ENCODE measurements at places on chromosomes 13 and 19.

DNA sequence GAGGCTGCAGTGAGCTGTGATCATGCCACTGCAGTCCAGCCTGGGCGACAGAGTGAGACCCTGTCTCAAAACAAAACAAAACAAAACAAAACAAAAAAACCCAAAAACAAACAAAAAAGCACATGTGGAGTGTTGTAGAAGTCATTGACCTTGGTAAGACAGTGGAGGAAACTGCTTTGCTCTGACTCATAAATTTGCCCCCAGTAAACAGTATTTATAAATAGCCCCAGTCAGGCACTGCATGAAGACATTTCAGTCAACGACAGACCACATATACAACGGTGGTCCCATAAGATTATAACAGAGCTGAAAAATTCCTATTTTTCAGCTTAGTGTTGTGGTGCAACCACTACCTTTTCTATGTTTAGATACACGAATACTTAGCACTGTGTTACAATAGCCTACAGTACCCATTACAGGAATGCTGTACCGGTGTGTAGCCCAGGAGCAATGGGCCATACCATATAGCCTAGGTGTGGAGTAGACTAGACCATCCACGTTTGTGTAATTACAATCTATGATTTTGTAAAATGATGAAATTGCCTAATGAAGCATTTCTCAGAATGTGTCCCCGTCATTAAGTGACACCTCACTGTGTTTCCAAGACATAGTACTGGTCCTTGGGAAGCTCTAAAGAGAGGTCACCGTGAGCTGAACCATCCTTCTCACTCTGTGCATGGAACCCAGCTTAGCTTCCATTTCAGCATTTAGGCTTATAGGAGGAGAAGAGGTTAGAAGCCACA lies 1.1 kb downstream of the ARL11 start:
- no peak for DNase-seq

DNA sequence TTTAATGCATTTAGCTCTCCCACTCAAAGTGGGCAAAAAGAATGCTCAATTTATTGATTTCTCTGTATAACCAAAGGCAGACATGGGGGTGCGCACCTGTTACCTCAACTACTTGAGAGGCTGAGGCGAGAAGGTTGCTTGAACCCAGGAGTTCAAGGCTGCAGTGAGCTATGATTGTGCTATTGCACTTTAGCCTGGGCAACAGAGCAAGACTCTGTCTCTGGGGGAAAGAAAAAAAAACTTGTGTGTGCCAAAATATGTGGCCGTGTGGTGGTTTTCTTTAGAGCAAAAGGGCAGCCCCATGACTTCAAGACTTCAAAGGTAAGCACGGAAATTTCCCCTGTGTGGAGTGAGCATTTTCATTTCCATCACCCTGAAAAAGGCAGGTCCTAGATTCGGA lies 81.9 kb downstream of the IPO5 start:
- no peak for DNase-seq

GRCh38 chr13:110305949-110306339 lies 1.0 kb downstream of the COL4A1 start:
- no peak for DNase-seq

- DNase-seq = no peak
Observed at GRCh38 chr19:30233375-30233774, 138.8 kb upstream of the ZNF536 start.

GRCh38 chr13:48018637-48019036 lies 17.6 kb upstream of the SUCLA2 start:
- no peak for DNase-seq

- no peak for DNase-seq
Observed at GRCh38 chr13:67515895-67516294, 285.8 kb upstream of the PCDH9 start.

DNA sequence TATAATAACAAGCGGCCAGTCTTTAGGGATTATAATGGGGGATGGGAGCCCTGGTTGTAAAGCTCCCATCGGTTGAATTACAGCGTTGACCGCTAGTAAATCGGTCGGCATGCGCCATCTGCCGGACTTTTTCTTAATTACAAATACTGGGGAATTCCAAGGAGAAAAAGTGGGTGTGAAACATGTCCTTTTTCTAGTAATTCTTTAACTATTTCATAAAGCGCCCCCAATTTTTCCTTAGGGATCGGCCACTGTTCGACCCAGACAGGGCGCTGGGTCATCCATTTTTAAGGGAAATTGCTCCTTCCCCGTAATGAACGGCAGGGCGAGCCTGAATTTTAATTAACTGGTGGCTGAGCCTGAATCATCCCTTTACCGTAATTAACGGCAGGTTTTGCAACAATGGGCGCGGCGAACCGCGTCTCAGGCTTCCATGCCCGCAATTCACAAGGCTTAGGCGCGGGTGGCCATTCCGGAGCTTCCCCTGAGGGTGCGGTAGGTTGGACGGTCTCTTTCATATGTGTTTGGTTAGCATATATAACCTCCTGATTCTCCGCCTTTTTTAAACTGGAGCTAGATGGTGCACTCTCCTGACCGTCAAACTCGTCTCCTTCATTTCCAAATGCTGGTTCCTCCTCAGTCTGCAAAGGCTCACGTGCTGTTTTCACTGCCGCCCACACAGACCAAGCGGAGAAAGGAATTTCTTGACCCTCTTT lies 30.2 kb upstream of the EVI5L start:
- DNase-seq = peak; percentile 49

Measured in progenitor cell of endocrine pancreas (in vitro differentiated cells).